ENCODE measurements at places on chromosomes 5 and 9. TPM values are rescaled to one million over a fixed set of nuclear protein-coding genes. Genes with fewer than 3 reads are reported as not detected.

- peak; percentile 55 for DNase-seq
These were observed 904 bp downstream of the RPL12 start for GRCh38 chr9:127450243-127450760.

THOC3 gene
- total RNA-seq = 111 TPM

GRCh38 chr5:1555011-1555807, 31.4 kb upstream of the LPCAT1 start:
- no peak for DNase-seq

- DNase-seq = peak; percentile 24
These were observed 21.7 kb downstream of the CLPTM1L start for GRCh38 chr5:1322955-1323802.

TSPAN17 gene
- 48.9 TPM for total RNA-seq

- DNase-seq = peak; percentile 78
These were observed at the start of gene DMRT1 for GRCh38 chr9:841371-842209. Gene DMRT1 (plus strand): TSS chr9:841697. CDS start chr9:841839, 142 bp downstream.

TAF11L10 gene
- total RNA-seq = not detected

DNA sequence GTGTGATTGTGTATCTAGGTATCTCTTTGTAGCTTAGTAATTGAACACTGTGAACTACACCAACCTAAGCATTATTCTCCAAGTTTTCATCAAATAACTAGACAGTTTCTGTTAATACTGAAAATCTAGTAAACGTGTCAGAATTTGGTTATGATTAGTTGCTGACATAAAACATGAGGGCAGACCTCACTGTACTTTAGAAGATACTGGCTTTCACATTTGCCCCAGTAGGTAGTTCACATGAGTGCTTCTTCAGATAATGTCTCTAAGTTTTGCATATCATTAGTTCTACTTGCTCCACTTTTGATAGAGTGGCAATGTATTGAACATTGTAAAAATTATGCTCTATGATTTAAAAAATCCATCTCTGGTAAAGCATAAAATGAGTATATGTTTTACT, 7.1 kb downstream of the CDKN2B start:
- DNase-seq = no peak

Measured in endodermal cell (in vitro differentiated cells).